ENCODE measurements at places on chromosomes 7 and 10.

DNA sequence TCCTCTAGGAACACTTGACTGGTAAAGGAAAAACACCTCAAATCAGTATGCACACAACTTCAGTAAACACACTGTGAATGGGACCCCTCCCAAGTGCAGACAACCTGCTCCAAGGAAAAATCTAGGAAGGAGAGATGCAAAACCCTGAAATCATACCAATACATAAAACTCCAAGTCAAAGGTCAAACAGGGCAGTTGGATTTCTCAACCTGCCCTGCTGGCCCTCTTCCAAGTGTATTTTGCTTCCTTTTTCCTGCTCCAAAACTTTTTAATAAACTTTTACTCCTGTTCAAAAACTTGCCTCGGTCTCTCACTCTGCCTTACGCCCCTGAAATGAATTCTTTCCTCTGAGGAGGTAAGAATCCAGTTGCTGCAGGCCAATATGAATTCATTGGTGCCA, 665.1 kb downstream of the SORCS1 start:
- no peak for DNase-seq

DNA sequence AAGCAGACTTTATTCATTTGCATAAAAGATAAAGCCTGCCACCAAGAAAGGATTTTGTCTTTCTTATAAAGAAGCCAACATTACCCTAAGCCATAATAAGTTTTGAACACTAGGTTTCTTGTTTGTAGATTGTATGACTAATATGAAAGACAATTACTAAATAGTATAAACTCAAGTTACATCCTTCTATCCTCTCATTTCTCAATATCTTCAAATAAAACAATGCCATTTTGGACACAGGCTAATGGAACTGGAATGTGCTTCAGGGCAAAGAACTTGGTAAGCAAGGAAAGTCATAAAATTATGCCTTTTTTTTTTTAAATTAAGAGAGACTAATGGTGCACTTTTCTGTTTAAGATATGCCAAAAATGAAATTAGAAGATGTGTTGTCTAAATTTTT, 137.7 kb downstream of the DKK1 start:
- no peak for DNase-seq

GRCh38 chr10:125409756-125410155, 249.4 kb upstream of the CTBP2 start:
- DNase-seq: no peak

GRCh38 chr10:36324831-36325230, 682.7 kb upstream of the FZD8 start:
- DNase-seq: no peak

GRCh38 chr10:97511711-97512440, 13.2 kb downstream of the UBTD1 start:
- no peak for DNase-seq

DNA sequence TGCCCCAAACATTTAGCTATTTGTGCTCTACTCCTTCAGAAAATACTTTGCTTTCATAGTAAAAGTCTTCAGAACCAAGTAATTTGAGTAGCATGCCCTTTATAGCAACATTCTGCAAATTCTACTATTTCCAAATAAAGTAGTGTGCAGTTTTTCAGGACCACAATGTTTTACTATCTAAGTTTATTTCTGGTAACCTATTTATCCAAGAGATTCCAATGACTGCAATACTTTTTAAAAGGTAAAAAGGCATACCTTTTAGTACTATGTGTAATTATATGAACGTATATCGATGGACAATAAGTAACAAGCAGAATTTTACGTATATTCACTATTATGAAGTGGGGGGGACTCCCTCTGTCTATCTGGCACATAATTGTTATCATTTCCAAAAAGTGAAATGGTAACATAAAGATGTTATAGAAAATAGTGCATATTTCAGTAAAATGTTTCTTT, 6.9 kb upstream of the CAV2 start:
- DNase-seq: no peak

DNA sequence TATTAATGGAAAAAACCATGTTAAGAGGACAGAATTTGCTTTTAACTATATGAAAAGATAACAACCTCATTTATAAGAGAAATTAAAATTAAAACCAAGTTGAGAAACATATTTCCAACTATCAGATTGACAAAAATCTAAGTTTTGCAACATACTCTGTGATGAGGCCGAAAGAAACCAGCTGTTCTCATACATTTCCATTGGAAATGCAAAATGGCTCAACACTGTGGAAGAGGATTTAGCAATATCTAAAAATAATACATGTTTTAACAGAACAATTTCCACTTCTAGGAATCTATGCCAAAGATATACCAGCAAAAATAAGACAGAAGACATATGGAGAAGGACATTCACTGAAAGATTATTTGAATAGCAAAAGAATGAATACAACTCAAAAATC, 268.8 kb downstream of the DYNC1I1 start:
- DNase-seq: no peak

DNA sequence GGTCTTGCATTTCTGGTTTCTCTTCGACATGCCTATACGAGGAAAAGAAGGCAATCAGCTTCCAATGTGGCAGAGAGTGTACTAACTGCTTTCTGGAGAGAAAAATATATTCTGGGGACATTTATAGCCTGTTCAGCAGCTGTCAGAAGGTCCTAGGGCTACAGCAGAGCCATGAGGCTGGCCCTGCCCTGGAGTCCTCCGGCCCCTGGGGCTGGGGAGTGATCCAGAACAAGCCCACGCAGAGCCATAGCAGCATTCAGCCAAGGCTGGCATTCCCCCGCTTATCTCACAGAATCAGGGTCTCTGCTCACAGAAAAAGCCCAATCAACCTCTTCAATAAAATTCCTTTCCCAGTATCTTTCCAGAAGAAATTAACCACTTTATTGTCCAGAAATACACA, 48.9 kb downstream of the FZD1 start:
- no peak for DNase-seq

- no peak for DNase-seq
Measured at GRCh38 chr10:69359148-69359547, 57.6 kb downstream of the TACR2 start.
